ENCODE measurements at places on chromosomes 4 and X.
A peak's percentile ranks its signal among the peaks of the same experiment; 100 is the strongest.

- DNase-seq: no peak
Observed at GRCh38 chr4:23547096-23547495, 342.8 kb downstream of the PPARGC1A start.

- DNase-seq: no peak
Observed at GRCh38 chr4:8867624-8868320, 3.9 kb downstream of the HMX1 start.

- DNase-seq: no peak
Observed at GRCh38 chrX:20233336-20233735, 33.4 kb downstream of the RPS6KA3 start.

GRCh38 chr4:116389139-116389538 is 696.2 kb downstream of the TRAM1L1 start:
- DNase-seq: no peak

- DNase-seq: no peak
Observed at GRCh38 chr4:7309181-7309580, 116.8 kb downstream of the SORCS2 start.

DNA sequence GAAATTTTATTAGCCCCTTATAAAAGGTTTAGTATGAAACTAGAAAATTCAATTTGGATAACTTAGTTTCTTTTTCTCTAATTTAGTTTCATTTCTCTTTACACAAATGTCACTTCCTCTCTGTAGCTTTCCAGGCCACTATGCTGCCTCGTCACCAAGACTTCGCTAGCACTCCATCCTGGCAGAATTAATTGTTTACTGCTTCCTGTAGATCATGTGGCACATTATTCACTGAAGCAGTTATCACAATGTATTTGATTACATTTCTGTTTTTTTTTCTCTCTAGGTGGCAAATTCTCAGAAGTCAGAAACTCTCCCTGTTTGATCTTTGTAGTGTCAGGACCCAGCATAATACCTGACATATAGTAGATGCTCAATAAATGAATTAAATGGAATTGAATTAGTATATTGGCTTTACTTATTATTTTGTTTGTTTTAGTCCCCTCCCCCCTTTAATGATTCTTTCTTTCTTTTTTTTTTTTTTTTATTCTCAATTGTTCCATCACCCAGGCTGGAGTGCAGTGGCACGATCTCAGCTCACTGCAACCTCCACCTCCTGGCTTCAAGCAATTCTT is 9.3 kb upstream of the SAT1 start:
- no peak for DNase-seq

DNA sequence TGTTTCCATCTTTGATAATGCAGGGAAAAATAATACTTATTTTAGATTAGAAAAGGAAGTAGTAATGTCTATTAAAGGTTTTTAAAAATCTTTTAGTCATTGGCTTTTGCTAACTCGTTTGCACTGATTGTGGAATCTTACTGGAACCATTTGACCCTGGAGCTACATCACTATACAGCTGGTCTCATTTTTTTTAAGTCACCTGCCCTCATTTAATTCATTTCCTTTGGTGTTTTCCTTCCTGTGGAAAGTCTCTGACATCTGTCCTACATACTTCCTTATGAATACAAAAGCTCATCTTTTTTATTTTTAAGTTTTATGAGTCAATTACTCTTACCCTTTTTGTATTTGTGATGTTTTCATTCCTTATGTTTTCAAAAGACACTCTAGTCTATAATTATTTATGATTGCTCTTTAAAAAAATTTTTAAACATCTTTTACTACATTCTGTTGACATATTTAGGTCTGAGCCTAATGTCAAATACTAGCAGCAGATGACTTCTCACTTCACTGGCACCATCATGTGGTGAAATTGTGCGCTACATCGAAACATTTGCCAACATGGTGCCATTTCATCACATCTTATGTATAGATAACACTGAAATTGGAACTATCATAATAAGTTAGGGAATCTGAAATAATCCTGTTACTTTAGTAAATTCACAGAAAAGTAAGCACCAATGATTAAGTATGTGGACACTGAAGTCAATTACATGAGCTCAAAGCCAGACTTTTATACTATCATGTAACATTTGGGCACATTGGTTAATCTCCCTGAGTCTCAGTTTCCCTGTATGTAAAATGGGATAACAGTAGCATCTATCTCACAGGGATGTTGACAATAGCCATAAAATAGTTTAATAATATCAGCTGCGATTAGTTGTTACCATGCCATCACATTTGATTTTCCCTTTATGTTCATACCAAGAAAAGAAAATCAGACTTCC is 9.4 kb upstream of the MMAA start:
- DNase-seq: peak; percentile 43

GRCh38 chrX:7316280-7316679 is 168.3 kb upstream of the PUDP start:
- no peak for DNase-seq

DNA sequence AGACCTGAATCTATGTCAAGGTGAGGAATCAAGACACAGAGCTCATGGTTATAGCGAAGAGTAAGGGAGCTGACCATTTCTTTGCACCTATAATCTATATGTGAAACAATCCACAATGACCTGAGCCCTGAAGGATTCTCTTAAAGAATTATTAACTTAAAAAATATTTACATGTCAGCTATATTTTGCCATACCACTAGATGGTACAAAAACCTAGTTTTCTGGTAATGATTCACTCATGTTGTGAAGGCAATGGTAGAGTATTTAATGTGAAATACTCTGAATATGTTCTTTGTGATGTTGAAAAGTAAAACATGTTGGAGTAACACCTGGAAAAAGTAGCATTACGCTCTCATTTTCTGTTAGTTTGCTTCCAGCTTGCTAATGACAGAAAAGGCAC is 40.0 kb downstream of the VGLL1 start:
- no peak for DNase-seq

DNA sequence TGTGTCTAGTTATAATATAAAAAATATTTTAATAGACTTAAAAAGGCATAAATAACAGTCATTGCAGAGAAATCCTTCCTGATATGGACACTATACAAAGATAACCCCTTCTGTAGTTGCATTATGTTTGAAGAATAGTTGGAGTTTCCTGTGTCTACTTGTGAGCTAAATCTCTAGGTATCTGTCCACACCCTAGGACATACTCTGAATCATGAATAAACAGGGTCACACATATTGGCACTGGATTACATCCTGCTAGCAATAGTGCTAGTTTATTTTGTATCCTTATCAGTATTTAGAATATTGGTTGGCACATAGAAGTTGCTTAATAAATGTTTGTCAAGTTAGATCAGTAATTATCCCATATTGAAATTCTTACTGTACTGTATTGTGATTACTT is 173.9 kb downstream of the GRXCR1 start:
- DNase-seq: no peak

DNA sequence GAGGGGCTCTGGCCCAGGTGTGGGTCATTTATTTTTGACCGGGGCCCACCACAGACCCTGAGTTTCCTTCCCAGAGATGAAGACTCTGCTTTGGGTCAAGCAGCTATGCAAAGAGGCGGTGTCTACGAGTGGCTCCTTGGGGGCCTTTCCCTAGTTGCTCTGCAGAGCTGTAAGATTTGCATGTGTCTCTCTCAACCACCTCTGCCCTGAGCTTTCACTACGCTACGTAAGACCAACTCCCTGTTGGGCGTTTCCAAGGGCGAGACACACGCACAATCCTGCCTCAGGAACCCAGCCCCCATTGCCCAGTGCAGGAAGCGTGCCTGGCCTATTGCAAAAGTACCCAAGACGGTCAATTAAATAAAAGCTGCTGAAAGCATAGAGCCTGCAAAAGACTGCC is 10.0 kb upstream of the ANOS1 start:
- no peak for DNase-seq

GRCh38 chr4:8771258-8771590 is 100.4 kb downstream of the HMX1 start:
- no peak for DNase-seq

- DNase-seq: no peak
Observed at GRCh38 chr4:53061091-53061850, 199.2 kb downstream of the RASL11B start.

DNA sequence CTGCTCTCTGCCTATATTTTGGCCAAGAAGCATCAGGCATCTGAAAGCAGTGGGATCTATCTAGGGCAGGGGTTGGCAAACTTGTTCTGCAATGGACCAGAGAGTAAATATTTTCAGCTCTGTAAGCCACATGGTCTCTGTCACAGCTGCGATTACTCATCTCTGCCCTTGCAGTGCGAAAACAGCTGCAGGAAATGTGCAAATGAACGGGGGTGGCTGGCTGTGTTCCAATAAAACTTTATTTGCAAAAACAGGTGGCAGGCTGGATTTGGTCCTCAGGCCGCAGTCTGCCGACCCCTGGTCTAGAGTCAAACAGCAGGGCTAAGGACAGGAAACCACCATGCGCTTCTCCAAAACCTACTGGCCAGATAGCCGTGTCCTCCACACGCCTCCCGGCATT is 48.6 kb downstream of the ACOX3 start:
- peak; percentile 72 for DNase-seq

DNA sequence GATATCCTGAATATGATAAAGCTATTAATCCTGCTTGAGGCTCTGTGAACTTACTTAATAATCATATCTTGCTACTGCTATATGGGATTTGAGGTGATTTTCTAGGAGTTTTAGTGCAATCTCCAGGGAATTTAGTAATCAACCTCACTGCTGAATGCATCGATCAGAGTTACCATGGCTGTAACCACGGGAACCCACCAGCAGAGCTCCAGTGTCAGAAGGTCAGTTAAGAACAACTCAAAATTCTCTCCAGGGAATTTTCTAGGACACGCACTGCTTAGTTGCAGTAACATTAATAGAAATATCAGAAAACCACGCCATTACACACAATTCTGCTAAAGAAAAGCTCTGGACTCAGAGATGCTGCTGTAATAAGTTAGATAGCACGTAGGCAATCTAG is 1477.2 kb upstream of the TENM3 start:
- DNase-seq: no peak

GRCh38 chrX:112714357-112714918 is 34.7 kb upstream of the LHFPL1 start:
- DNase-seq: no peak

- DNase-seq: no peak
Observed at GRCh38 chrX:108298165-108298602, 140.0 kb downstream of the COL4A6 start.

GRCh38 chr4:128162434-128162833 is 101.3 kb downstream of the LARP1B start:
- DNase-seq: no peak

DNA sequence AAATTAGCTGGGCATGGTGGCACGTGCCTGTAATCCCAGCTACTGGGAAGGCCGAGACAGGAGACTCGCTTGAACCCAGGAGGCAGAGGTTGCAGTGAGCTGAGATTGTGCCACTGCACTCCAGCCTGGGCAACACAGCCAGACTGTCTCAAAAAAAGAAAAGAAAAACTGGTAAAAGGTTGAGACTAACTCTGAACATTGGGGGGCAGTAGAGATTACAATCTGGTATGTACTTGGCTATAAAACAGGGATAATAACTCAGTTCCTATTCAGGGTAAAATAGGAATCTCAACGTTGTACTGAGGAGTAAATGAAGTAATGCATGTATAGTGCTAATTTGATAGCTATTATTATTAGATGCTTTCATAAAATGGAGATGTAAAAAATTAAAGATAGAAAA is 12.5 kb upstream of the KLF8 start:
- no peak for DNase-seq

DNA sequence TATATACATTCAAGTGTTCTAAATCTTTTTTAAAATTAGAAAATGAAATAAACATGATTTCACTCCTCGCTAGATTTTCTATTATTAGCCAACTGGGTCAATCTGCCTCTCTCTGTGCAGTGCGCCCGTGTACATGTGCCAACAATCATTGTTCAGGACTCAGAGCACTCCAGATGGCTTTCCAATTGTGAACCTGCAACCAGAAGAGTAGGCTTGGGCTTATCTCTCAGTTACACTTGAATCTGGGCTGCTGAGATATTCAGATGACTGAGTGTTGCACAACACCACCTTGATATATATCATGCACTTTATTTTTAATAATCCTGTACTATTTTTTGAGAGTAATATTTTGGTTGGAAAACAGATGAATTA is 184.0 kb upstream of the FSTL5 start:
- DNase-seq: no peak

DNA sequence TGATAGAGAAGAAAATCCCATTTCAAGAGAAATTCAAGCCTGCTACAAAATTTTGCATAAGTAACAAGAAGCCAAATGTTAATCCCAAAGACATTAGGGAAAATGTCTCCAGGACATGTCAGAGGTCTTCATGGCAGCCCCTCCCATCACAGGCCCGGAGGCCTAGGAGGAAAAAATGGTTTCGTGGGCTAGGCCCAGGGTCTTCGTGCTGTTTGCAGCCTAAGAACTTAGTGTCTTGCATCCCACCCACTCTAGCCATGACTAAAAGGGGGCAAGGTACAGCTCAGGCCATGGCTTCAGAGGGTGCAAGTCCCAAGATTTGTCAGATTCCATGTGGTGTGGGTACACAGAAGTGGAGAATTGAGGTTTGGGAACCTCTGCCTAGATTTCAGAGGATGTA is 57.8 kb upstream of the TAPT1 start:
- DNase-seq: no peak

DNA sequence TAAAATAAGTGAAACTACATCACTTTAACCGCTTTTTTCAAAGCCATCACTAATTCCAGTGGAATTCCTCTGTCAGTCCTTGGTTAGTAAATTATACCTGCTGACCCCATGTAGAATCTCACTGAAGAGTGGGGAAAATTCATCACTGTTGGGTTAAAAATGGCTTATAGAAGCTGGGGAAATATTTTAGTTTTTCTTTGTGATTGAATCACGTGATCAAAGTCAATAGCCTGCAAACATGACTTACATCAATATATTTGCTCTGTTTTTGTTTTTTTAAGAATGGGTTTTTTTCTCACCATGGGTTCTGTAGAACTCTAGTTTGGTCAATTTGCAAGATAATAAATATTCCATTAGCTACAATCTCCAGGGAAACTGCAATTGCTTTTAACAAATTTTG is 445.2 kb upstream of the FAM47C start:
- no peak for DNase-seq

- no peak for DNase-seq
Observed at GRCh38 chrX:39877905-39878304, 219.9 kb downstream of the BCOR start.

DNA sequence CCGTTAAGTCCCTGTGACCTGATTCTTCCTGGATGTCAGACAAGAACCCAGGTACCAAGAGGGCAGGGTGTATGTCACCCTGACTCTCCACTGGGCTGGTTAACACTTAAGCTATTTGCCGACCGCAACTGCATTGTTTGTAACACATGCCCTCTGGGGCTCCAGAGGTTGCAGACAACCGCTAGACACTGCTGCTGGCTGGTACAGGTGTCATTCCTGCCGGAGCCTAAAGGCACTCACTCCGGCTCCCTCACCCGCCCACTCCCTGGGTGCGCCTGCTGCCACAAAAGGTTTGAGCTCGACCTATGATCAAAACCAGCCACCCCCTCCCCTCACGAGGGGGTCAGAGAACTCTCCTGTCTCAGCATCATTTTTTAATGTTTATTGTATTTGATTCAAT is 208.2 kb downstream of the FAT4 start:
- no peak for DNase-seq

DNA sequence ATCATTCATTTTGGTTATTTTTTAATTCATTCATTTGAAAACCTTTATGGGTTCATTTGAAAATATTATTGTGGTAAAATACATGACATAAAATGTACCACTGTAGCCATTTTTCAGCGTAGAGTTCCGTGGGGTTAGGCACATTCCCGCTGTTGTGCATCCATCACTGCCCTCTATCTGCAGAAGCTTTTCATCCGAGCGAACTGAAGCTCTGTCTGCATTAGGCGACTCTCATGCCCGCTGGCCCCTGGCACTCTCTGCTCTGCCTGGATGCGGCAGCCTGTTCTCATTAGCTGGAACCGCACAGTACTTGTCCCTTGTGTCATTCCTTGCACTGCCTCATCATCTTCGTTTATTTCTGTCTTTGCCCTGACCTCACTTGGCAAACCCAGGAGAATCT is 17.5 kb downstream of the CFAP99 start:
- no peak for DNase-seq

Data from smooth muscle cell of the brain vasculature (primary cell).